Activated CD8-positive, alpha-beta T cell treated with anti-CD3 and anti-CD28 coated beads for 36 hours (primary cell): ENCODE measurements at places on chromosomes 7 and 10.

DNA sequence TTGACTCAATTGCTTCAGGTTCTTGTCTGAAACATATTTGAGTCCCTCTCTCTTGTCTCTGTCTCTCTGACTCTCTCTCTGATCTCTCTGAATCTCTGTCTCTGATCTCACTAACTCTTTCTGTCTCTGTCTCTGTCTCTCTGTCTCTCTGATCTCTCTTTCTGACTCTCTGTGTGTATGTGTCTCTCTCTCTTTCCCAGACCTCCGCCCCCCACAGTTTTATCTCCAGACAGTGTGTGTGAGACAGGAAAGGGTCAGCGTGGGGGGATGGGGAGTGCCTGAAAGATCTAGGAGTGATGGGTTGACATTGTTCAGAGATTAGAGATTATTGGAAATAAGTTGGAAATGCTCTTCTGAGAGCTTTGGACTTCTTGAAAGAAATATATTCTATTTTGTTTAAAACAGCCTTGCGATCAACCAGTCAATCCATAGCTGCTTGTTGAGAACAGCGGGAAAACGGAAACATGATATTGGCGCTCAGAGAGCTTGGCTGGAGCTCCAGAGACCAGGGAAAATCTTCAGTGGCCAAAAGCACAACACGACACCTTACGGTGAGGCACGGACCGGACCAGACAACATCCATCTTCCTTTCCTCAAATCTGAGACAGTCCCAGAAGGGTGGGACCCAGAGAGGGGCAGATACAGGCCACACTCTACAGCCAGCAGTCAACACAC lies 35.5 kb downstream of the CALML3 start:
- no peak for DNase-seq

GRCh38 chr10:97277551-97277950 lies 14.9 kb downstream of the ARHGAP19 start:
- DNase-seq: no peak

DNA sequence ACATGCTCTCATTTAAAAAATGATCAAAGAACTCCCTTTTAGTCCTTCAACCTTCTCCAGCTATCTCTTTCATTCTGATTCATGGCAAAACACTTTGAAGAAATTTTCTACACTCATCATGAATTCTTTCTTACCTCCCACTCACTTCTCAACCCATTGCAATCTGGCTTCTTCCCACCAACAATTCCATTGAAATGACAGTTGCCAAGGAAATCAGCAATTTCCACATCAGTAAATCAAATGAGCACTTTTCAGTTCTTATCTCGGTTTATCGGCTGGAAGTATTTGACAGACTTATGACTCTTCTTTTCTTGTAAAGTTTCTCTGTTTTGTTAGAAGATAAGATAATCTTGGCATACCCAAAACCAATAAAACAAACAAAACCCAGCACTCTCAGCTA lies 99.1 kb upstream of the CACNA2D1 start:
- no peak for DNase-seq

DNA sequence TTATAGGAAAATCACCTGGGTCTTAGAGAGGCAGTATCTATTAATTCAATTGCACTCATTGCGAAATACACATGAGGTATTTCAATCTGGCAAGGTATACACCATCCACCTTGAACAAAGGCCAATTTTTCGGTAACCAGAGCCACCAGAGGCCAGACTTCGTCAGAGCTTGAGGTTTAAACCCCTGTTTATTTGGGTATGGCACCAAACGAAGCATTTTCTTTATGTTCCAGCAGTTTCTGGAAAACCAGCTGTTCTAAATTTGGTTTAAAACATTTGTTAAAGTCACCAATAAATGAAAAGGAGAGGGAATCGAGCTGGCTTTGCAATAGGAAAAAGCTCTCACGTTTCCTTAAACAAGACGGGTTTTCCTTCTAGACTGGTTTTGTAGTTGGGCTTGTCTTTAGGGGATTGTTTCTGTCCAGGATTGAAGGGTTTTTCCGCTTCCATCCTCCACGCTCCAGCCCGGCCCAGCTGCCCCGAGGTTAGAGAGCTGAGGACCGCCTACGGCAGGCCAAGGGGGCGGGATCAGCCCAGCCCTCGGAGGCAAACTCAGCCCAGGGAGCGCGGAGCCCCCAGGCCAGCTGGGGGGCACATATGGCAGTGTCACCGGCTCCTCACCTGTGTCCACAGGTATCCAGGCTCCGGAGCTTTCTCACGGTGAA lies 539.4 kb upstream of the MGMT start:
- no peak for DNase-seq

DNA sequence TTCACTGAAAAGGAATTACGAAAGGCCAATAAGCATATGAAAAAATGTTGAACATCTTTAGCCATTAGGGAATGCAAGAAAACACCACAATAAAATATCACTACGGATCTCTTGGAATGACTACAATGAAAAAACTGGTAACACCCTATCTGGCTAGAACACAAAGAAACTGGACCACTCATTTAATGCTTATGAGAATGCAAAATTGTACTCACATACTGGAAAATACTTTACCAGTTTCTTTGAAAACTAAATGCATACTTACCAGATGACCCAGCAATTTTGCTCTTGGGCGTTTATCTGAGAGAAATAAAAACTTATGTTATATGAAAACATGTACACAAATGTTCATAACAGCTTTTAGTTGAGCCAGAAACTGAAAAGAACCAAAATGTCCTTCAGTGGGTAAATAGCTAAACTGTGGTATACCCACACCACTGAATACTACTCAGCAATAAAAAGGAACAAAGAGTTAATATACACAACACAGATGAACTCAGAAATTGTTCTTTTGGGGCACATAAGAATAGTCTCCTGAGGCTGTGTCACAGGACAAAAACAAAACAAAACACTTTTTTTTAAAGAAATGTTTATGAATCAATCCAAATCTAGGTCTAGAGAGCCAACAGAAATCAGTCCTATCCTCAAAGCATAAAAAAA lies 23.5 kb downstream of the CNOT4 start:
- DNase-seq: no peak

DNA sequence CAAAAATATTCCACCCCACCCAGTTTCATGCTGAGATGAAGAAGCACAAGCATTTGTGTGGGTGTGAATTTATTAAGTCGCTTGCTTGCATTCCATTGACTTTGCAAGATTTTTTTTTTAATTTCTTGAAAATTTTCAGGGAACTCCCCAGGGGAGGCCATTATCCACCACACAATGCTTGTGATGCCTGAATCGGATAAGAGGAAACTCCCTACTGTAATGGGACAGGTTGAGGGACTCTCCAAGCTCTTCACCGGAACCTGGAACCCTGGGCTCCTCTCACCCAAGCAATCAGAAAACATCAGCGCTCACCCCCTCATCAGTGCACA lies 153.6 kb upstream of the ZMIZ1 start:
- no peak for DNase-seq

DNA sequence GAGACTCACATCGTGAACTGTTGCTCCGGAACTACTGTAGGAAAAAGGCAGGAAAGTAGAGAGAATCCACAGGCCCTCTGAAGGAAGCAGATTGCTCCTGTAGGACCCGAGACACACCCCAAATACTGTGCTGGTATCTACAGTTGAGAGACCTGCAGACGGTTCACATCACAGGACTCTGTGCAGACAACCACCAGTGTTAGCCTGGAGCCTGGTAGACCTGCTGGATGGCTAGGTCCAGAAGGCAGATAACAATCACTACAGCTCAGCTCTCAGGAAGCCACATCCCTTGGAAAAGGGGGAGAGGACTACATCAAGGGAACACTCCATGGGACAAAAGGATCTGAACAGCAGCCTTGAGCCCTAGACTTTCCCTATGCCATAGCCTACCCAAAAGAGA lies 311.8 kb upstream of the PRKCQ start:
- no peak for DNase-seq

DNA sequence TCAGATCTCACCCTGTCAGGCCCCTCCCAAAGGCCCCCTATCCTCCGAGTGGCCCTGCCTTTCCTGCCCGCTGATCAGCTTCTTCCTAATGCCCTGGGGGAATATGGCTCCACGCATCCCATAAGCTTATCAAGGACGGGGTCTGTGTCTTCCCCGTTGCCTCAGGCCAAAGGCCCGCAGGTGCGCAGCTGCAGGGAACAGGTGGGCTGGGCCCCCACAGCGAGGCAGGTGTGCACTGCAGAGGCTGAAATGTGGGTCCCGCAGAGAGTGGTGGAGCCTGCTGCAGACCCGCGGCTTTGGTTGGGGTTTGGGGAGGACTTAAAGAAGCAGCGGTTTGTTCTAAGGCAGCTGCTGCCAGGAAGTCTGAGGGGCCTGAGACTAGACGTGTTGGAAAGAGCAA lies 220.8 kb upstream of the TCERG1L start:
- DNase-seq: no peak

DNA sequence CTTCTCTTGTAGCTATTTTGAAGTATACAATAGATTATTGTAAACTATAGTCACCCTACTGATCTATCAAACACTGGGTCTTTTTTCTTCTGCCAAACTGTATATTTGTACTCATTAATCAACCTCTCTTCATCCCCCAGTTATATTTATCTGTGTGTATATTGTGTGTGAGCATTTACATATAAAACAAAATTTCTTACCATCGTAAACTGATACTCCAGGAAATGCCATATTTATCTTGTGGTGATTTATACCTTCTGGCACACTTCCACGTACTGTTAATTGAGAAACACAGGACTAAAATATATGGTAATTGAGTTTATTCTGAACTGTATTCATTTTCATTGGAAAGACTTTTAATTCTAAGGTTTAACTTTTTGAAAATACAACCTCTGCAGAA lies 18.9 kb downstream of the ANLN start:
- DNase-seq: no peak

GRCh38 chr10:58107506-58107905 lies 160.2 kb downstream of the IPMK start:
- no peak for DNase-seq

DNA sequence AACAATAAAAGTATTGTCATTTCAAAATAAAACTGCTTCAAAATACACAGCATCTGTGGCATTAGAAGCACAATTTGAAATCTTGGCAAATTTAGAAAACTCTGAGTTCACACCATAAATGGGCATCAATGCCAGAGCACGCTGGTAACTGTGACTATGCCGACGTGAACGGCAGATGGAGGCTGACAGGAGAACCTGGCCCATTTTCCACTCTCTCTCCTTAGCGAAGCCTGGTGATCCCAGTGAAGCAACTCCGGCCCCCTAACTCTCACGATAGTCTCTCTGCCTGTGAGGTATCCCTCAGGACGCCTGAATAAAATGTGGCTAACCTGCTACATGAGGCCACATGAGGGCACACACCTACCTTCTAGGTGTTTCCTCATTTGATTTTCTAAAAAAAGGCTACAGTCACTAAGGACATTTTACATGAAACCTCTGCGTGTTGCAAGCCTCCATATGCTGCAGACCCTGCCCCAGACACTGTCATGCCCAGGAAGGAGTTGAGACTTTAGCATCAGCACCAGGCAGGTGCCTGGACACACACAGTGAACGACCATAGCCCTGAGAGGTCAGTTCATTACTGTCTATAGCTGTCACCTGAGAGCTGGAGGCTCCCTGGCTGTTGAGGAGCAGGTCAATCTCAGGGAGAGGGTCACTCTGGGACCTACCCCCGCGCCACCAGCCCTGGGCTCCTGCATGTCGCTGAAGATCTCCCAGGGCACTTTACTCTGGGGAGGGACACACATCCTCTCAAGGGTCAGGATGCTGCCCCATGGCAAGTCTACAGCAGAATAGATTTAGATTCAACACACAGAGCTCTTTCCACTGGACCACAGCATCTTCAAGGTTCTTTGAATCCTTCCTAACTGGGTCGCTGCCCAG lies 62.9 kb upstream of the CAMK2B start:
- DNase-seq: no peak

DNA sequence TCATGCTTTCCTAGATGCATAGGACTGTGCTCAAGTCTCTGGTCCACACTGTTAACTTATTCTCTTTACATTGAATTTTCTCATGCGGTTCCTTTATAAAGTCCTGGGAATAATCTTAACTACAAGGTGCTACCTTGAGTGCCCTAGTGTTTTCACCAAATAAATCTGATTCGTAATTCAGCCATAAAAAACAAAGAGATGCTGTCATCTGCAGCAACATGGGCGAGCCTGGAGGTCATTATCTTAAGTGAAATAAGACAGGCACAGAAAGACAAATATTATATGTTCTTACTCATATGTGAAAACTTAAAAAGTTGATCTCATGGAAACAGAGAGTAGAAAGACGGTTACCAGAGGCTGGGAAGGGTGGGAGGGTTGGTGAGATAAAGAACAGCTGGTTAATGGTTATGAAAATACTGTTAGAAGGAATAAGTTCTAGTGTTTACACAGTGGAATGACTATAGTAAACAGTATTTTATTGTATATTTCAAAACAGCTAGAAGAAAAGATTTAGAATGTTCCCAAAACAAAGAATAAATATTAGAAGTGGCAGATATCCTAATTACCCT lies 38.3 kb downstream of the NT5C3A start:
- DNase-seq: no peak

DNA sequence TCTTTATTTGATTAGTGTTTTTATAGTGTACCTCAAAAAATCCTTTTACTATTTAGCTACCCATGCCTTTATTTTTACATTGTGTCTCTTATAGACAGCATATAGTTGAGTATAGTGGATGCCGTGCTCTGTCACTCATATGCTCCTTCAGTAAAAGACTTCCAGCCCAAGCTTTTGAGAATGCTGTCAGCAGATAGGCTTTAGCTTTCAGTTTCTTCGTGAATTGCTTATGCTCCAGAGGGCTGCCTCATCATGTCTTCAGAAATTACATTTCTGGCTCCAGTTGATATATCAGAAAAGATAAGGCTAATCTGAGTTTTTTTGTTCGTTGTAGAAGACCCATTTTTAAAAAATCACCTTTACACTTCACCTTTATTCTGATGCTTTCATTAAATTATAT lies 332.0 kb downstream of the NXPH1 start:
- DNase-seq: no peak

GRCh38 chr7:129657363-129657762 lies 45.8 kb downstream of the NRF1 start:
- DNase-seq: peak; percentile 17

GRCh38 chr10:1247598-1248261 lies 191.5 kb downstream of the WDR37 start:
- DNase-seq: no peak

DNA sequence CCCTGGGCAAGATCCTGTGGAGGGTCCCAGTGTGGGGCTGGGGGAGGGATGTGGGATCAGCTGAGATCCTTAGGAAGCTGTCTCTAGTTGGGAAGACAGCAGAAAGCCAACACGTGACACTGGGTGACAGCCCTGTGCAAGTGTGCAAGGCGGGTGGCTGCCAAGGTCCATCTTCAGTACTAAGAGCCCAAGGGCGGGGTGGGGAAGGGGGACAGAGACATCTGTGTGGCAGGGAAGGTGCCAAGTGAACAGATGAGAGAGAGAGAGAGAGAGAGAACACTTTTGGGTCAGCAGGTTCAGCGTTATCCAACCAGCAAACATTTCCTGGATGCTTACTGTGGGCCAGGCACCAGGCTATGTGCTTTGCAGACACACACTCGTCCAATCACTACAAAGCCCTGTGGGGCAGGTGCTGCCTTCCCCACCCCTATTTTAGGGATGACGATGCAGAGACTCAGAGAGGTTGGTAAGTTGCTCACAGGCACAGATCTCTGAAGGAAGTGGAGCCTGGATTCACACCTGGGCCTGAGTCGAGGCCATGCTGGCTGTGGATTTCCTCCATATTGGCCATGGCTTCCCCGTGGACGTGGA lies 135.7 kb downstream of the GRK5 start:
- no peak for DNase-seq

- no peak for DNase-seq
These were observed 57.8 kb downstream of the PHYHIPL start for GRCh38 chr10:59234194-59234593.
